ENCODE measurements at places on chromosomes 2 and 18. TPM values are rescaled to one million over a fixed set of nuclear protein-coding genes. Genes with fewer than 3 reads are reported as not detected.

GRCh38 chr2:75055820-75056675 is 97.6 kb downstream of the POLE4 start:
- no peaks in the 10 kb centered on the region for H3K36me3 ChIP-seq
- peaks cover 13% of the 10 kb centered on the region for H3K27me3 ChIP-seq
- no peaks in the 10 kb centered on the region for H3K4me1 ChIP-seq

DNA sequence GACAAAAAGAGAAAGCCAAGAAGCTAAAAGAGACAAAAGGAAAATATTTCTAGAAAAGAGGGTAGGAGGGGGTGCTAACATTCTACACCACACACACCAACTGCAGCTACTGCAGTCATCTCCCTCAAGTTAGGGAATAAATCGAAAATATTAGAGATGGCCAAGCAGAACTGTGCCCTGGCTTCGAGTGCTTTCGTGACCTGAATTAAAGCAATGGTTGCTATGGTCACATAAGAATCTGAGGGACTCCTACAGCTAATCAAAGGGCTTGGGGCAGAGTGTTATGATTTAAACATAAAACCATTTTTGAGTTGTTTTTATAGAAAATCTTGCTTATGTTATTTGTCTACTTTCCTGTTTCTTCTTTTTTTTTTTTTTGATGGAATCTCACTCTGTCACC is 159.6 kb upstream of the HNRNPA3 start:
- H3K4me3 ChIP-seq = no peak overlapping the region
- peak overlapping the region; percentile 19 for H3K27ac ChIP-seq
- H3K4me1 ChIP-seq = peaks cover 18% of the 10 kb centered on the region
- no peaks in the 10 kb centered on the region for H3K27me3 ChIP-seq

DNA sequence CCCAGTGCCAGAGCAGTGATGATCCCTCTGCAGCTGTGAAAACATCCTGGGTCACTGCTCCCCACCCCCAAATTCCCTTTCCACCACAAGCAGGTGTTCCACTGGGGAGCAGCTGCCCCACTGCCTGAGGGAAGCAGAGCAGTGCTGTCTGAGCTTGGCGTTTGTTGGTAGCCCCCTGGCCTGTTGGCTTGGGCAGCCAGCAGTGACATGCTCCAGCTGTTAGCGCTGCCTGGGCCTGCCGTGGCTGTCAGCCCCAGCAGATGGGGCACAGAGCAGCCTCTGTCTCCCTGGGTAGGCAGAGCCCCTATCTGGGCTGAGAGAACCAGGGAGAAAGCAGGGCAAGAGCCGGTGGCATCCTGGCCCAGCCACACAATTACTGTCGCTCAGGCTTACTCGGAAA is 247.7 kb downstream of the GLI2 start:
- DNase-seq = no peak
- H3K4me3 ChIP-seq = no peak overlapping the region
- no peaks in the 10 kb centered on the region for H3K4me1 ChIP-seq
- peaks cover 51% of the 10 kb centered on the region for H3K36me3 ChIP-seq
- no peak overlapping the region for H3K27ac ChIP-seq
- H3K27me3 ChIP-seq = no peaks in the 10 kb centered on the region

DNA sequence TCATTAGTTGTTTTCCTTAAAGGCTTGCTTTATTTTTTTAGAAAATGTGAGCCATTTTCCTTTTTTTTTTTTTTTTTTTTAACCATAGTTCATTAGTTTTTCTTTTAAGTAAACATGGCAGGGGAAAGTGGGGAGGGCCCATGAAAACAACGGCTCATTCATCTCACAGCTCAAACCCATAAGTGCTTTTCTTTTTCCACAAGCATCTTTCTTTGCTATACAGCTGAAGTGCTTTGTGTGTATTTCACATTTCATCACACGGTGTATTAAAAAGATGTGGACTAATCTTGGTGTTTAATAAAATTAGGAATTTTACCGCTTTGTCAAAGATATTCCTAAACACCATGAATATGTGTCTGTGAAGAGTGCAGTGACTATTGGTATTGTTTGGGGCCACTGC is 41.6 kb downstream of the RHBDD1 start:
- no peak for DNase-seq
- H3K27me3 ChIP-seq = no peaks in the 10 kb centered on the region
- H3K36me3 ChIP-seq = peaks cover 13% of the 10 kb centered on the region
- peaks cover 2% of the 10 kb centered on the region for H3K4me1 ChIP-seq
- no peak overlapping the region for H3K27ac ChIP-seq

CXCR4 gene
- 1.5 TPM for total RNA-seq

- H3K27me3 ChIP-seq = no peaks in the 10 kb centered on the region
- no peak overlapping the region for H3K27ac ChIP-seq
- no peaks in the 10 kb centered on the region for H3K36me3 ChIP-seq
- no peak for DNase-seq
- H3K4me1 ChIP-seq = peaks cover 4% of the 10 kb centered on the region
These were observed 362.5 kb upstream of the TNP1 start for GRCh38 chr2:217222309-217222910.

Measured in mesothelial cell of epicardium (in vitro differentiated cells).